Left cardiac atrium (tissue), 4 donors: ENCODE measurements at places on chromosomes 12 and 14. TPM values are rescaled to one million over a fixed set of nuclear protein-coding genes. Genes with fewer than 3 reads are reported as not detected.

DNA sequence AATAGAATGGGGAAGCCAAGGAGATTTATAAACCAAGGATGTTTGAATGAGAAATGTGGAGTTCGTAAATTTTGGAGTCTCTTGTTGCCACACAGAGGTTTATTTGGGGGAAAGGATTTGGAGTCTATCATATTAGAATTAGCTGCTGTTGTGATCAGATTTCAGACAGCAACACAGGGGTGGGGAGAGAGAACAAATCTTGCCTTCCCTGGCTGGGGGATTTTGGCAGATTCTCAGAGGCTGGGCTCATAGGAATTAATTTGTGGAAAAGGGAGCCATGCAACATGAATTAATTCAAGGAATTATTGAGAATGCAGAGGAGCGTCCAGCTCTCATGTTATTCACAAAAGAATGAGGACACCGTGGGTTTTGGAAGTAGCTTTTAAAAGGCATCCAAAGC, 73.9 kb upstream of the PRMT8 start:
- no peak for DNase-seq

Gene DUSP16
- total RNA-seq: 17.3 TPM

- DNase-seq: no peak
Measured at GRCh38 chr12:59158066-59158465, 237.8 kb upstream of the LRIG3 start.

GRCh38 chr14:101121508-101122139, 218.1 kb upstream of the RTL1 start:
- DNase-seq: peak; percentile 10

- peak; percentile 44 for DNase-seq
Measured at GRCh38 chr12:75964150-75964549, 67.4 kb downstream of the PHLDA1 start.

DNA sequence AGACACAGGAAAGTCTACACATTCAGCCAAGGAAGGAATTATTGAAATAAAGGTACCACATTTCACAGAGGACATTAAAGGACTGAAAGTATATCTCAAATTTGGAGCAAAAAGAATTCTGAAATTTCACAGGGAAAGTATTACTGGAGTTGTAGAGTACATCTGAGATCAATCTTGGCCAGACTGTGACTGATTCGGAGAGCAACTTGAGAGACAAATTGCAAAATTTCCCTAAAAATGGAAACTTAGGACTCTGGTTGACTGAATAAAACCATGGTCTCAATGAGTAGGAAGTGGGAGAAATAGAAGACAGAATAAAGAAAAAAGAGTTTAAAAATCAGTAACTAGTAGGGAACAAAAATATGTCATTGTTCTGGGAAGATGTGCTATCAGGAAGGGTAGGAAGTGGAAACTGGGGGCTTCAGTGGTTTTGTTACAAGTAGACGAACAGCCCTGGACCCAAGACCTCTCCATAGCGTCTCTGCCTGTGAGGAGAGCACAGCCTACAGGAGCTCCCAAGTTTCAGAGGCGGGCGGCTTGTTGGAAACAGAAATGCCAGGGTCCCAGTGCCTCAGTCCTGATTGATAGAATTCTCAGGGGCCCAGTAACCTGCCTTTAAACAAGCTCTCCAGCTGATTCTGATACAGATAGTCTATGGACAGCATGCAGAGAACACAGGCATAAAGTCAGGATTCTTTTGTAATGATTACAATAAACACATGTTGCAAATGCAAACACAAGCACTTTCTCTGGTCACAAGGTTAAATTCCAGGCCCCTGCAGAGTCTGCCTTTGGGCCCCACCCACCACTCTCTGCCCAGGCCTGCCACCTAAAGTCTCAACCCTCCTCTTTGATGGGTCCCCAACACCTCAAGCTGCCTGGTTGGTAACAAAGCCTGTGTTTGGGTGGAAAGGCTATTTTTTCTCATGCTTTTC, 63.1 kb downstream of the BBS10 start:
- no peak for DNase-seq

DNA sequence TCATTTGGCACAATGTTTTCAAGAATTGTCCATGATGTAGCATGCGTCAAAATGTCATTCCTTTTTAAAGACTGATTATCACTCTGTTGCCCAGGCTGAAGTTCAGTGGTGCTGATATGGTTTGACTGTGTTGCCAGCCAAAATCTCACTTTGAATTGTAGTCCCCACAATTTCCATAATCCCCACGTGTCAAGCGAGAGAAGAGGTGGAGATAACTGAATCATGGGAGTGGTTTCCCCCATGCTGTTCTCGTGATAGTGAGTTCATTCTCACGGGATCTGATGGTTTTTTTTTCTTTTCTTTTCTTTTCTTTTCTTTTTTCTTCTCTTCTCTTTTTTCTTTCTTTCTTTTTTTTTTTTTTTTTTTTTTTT, 21.8 kb upstream of the LRRK2 start:
- DNase-seq: no peak

- DNase-seq: no peak
Measured at GRCh38 chr12:29337325-29337724, 43.6 kb downstream of the ERGIC2 start.

DNA sequence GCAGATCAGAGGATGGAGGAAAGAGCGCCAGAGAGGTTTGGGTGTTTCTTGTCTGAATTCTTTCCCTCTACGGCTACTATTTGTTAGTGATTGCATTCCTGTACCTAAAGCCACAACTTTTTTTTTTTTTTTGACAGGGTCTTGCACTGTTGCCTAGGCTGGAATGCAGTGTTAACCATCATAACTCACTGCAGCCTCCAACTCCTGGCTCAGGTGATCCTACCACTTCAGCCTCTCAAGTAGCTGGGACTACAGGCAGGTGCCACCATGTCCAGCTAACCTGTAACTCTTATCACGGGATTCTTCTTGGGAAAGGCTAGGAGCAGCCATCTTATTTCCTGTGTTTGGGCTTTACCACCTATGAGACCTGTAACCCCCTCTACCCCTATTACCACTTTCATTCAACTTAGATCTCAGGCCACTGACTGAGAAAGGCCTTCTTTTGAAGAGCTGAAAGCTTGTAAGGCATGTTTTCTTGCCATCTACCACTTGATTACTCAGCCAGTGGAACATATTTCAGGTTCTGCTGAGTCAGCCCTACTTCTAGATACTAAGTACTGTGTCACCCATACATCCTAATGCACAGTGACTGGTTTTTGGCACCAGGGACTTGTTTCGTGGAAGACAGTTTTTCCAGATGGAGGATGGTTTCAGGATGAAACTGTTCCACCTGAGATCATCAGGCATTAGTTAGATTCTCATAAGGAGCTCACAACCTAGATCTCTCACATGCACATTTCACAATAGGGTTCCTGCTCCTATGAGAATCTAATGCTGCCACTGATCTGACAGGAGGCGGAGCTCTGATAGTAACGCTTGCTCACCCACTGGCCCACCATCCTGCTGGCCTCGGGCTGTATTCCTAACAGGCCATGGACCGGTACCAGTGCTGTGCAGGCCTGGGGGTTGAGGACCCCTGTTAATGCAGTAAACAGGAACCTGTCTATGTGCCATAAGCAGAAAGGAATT, 6.9 kb downstream of the VEZT start:
- no peak for DNase-seq

Gene RASSF3
- 116 TPM for total RNA-seq

DNA sequence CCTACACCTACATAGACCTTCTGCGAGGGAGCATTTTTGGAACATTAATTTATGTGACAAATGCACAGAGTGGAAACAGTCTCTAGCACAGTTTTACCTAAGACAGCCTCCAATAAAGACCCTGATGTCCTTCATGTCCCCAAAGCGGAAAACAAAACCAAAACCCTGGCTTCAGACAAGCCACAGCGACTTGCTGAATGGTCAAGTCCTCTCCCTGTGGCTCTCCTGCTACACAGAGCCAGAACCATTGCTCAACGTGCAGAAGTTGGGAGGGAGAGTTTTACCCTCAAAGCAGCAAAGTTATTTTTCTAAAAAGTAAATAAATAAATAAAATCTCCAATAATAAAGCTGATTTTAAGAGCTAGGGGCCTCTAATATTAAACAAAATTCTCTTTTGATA, 135.0 kb upstream of the TMEM132C start:
- DNase-seq: no peak

Gene LGR5
- 0.10 TPM for total RNA-seq

DNA sequence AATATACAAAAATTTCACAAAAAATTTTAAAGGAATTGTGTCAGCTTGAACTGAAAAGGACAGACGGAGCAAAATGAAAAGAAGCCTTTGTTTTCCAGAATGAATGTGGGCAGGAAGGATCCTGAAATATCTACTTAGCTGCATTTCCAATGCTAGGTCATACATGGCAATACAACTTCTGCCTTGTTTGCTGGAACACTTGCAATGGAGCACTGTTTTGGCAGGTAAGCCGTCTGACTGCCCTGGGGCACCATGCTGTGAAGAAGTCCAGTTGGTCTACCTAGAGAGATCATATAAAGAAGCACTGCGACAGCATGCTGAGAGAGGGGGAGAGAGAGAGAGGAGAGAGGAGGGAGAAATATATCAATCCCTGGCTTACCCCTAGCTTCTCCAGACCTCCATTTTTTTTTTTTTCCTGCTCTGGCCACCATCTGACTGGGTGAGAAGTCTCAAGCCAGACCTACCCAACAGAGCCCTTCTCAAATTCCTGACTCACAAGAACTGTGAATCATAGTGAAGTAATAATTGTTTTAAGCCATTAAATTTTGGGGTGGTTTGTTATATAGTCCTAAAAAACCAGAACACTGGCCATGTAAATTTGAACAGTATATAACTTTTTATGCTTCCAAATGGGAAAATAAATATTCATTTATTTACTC, 97.1 kb upstream of the PRICKLE1 start:
- no peak for DNase-seq

- DNase-seq: no peak
Measured at GRCh38 chr12:2336409-2336829, 283.6 kb downstream of the CACNA1C start.

Gene CLEC4C
- total RNA-seq: not detected

DNA sequence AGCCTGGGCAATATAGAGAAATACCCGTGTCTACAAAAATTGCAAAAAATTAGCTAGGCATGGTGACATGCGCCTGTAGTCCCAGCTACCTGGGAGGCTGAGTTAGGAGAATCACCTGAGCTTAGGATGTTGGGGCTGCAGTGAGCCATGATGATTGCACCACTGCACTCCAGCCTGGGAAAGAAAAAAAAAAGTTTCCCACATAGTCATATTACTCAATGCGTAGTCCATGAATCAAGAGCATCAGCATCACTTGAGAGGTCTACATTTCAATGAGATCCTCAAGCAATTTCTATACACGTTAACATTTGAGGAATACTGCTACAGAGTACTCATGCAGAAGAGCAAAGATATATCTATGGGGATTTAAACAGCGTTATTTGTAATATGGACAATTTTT, 5.2 kb upstream of the LRRC23 start:
- no peak for DNase-seq

Gene SERPINA10
- total RNA-seq: not detected

GRCh38 chr12:118328486-118329330, 44.0 kb downstream of the TAOK3 start:
- no peak for DNase-seq

DNA sequence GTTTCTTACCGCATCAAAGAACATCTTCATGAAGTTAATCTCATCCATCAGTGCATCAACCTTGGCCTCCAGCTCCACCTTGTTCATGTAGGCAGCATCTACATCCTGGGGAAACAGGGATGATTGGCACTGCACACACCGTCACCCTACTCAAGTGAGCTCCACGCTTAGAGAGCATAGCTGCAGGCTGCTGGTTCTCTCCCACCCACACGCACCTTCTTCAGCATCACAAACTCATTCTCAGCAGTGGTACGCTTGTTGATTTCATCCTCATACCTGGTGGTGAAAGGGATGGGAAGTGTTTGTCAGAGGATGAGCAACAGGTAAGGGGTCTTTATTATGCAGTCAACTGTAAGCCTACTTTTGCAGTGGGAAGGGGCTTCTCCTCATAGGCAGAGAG, 2.3 kb downstream of the KRT5 start:
- no peak for DNase-seq

GRCh38 chr14:85867450-85867849, 337.5 kb downstream of the FLRT2 start:
- no peak for DNase-seq

- DNase-seq: no peak
Measured at GRCh38 chr14:36516719-36517241, 3.3 kb downstream of the NKX2-1 start.

DNA sequence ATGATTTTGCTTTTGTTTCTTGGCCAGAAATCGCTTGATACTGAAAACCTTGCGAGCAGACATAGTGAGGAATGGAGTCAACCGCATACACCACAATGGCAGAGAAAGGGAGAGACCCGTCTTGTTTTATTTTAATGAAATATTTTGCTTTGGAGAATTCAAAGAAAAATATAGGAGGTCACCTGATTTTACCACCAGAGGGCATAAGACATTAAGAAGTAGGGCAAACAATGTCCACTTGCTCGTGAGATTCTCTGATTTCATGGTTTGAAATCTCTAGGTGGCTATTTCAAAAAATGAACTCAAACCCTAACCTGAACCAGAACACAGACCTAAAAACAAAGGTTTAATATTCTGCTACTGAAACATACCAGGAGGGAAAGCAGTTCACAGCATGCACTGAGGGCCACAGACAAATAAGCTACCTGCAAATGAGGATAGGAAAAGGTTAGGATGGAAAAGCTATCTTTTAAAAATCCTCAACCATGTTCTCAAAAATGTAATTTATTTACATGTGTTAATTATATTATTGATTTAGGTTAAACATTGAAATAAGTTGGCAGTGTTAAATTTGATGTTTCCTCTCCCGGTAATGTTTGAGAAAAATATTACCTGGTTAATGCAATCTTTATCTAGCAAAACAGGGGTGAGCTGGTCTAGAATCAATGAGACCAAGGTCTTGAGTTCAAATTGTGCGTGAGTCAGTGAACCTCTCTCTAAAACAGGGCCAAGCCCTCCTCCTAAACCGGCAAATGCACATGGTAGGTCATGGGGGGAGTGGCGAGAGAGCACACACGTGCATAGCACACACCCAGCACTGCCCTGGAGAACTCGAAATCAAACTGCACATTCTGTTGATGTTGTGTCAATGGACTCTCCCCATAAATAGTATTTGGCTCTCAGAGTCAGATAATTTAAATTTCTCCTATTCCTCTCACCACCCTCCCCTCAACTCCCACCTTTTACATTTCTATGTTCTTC, 12.5 kb downstream of the IFNG-AS1 start:
- no peak for DNase-seq

GRCh38 chr12:49969027-49969426, 3.7 kb upstream of the AQP6 start:
- DNase-seq: no peak

Gene TPH2
- total RNA-seq: not detected

GRCh38 chr12:107660861-107661415, 24.7 kb upstream of the PWP1 start:
- DNase-seq: no peak

Gene FLRT2
- total RNA-seq: 20.5 TPM

Gene PTGER2
- total RNA-seq: 2.4 TPM

GRCh38 chr14:102777711-102778337, 575 bp downstream of the TRAF3 start:
- no peak for DNase-seq

DNA sequence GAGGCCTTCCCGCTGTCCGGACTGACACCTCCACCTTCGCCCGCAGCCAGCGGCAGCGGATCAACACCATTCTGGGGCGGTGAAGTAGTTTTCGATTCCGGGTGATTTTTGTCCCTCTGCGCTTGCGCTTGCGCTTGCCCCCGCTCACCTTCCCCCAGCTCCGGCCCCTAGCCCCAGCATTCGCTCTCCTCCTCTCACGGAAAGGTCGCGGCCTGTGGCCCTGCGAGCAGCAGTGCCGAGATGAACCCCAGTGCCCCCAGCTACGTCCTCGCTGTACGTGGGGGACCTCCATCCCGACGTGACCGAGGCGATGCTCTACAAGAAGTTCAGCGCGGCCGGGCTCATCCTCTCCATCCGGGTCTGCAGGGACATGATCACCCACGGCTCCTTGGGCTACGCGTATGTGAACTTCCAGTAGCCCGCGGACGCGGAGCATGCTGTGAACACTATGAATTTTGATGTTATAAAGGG, 22.7 kb upstream of the SRGAP1 start:
- peak; percentile 29 for DNase-seq
